ENCODE measurements at places on chromosomes 1 and 21.

- no peak for DNase-seq
Observed at GRCh38 chr1:223088713-223089240, 54.3 kb downstream of the TLR5 start.

DNA sequence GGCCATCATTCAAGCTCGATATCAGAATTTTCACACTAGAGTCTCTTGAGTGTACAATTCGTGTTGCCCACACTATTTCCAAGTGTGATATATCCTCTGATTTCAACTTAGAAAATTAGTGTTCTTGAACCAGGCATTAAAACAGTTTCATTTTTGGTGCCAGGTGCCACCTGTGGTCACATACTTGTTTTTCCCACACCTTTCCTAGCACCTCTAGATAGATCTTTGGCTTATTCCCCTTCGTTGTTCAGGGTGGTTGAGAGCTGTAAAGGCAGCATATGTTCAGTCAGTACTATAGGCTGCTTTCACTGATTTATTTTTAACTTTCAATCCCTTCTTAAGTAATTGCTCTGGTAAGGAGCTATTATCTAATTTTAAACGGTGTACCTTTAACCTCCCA lies 131.1 kb downstream of the NEK7 start:
- no peak for DNase-seq

GRCh38 chr1:88134983-88135921 lies 548.8 kb upstream of the PKN2 start:
- DNase-seq, result no peak

DNA sequence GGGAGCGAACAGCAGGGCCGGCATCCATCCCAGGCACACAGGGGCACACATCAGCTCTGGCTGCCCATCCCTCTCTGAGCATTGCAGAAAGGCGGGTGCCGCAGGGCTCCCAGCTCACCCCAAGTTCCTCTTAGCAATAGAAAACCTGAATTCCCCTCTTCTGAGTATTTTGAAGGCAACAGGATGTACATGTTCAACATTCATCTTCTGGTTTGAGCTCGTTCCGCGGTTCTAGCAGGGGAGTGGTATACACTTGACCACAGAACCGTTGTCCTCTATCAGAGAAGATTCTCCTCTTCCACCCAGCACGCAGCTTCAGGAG lies 23.6 kb downstream of the ACTA1 start:
- DNase-seq, result no peak

DNA sequence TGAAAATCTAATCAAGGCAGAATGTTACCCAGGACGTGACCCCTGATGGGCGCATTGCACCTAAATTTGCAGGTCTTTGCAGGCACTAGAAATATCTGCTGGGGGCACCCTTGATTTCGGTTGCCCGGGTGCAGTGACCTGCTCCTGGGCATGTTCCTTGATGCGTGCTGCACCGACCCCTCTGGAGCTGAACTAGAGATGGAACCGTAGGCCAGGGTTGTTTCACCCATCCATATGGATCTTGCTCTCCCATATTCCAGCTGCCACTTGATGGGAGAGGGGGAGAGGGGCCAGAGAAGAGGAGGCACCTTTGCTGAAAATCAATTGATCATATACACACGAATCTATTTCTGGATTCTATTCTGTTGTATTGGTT lies 8.4 kb upstream of the COL18A1 start:
- no peak for DNase-seq

GRCh38 chr1:70140894-70141293 lies 64.5 kb downstream of the LRRC40 start:
- no peak for DNase-seq

DNA sequence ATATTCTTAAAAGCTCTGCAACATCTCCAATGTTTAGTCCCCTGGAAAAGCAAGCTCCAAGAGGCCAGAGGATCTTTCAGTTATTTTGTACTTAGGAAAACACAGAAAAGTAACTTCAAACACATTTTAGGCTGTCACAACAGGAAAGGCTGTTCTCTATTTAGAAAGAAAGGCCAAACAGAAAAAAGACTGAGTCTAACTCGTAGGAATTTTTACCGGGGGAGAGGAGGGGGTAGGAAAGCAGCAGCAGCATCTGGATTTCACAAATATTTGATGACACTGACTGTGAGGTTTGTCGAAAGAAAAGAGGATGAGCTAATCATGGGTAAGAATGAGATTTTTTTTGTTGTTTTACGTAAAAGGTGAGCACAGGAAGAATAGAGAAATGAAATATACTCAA lies 107.1 kb downstream of the EIF4G3 start:
- no peak for DNase-seq

GRCh38 chr1:162629651-162630050 lies 2.6 kb upstream of the DDR2 start:
- no peak for DNase-seq

- no peak for DNase-seq
Observed at GRCh38 chr1:186896211-186896610, 67.5 kb downstream of the PLA2G4A start.

GRCh38 chr1:68178821-68179490 lies 53.4 kb downstream of the WLS start:
- DNase-seq, result no peak

All from NCI-H1092 (cell line).